CD4-positive, alpha-beta T cell treated with Interleukin-1 beta for 1 hour (primary cell): ENCODE measurements at places on chromosomes 4 and X.

DNA sequence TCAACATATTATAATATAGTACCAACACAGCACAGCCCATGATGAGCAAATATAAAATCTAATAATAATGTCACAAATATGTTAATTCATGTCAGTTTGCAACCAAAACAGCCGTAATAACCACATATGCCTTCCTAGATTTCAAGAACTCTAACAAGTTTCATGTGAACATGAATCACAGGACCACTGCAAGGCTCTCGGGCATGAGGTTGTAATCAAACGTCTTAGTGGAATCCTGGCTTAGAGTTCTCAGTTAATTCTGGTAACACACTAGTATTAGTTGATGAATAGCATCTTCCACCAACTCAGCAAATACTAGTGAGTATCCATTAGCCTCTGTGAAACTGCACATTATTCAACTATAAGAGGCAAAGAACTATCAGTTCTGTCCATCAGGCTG is 379.3 kb upstream of the TENM3 start:
- no peak for DNase-seq

- no peak for DNase-seq
Observed at GRCh38 chr4:181971411-181971810, 271.8 kb upstream of the TENM3 start.

DNA sequence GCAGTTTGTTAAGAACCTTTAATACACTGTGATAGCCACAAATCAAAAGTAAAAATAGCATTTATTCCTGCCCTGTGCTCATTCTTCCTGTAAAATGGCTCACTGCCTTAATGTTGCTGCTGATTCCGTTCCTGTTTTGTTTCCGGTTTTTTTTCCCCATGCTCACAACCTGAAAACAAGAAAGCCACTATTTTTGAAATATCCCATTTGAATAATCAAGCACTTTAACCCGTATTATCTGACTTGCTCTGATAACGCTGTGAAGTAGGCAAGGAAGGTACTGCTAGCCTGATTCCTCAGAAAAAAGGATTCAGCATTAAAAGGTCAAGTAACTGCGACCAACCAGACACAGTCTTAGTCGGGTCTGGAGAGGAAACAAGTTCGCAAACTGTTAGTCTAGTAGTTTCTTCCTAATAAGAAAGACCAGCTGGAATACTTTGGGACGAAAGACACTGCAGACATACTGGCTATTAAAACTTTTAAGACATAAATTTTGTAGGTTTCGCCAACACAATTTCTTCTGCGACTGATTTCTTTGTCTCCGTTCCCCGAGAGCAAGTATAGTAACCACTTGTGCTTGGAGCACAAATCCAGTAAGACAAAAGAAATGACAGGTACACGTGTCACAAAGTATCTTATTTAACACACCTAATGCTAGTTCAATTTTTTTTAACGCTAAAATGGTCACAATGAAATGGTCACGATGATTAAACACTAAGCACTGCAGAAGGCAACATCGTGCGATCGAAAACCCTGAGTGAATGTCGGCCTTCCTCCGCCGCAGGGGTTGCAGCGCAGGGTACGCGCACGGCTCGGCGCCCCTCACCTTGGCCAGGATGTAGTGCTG is 802 bp downstream of the COX18 start:
- peak; percentile 53 for DNase-seq

DNA sequence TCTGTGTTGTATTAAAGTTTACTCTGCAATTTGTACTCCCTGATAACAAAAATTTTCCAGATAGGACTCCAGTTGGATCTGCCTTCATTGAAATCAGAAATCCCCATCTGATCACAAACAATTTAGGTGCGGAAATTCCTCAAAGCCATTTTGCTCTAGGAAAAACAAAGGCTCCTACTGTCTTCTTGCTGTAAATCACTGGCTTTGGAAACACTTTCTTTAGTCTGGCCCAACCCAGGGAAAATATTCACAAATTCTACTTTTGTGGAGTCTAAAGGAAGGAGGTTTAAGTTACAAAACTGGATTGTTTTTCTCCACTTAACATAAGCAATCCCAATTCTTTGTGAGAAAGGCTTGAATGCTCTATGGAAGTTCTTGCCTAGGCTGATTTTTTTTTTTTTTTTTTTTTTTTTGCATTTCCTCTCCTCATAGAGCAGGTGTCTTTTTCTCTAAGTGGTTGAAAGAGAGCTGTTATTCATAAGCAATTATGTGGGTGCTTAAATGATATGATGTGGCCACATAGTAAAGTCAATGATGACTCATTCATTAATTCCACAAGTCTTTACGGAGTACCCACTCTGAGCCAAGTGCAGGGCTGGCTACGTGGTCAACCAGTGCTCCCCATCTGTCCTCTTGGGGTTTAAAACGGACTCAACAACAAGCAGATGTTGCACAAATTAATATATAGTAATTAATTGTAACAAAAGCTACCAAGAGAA is 261.4 kb downstream of the LDB2 start:
- DNase-seq, result no peak

DNA sequence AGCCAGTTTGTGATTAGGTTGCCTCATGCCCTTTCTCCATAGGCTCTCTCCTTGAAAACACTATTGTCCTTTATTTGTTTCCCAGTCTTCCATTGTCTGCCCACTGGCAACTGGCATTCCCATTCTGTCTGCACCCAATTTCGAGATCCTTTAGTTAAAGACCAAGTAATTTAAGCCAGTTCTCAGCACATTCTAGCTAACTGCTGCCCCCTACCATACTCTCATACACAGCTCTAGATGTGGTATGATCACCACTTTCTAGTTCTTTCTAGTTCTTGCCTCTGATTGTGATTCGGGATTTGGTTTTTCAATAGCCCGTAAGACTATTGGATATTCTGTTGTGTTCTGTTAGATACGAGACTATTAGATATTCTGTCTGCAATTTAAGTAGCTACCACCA is 135.8 kb upstream of the TRPC5 start:
- DNase-seq, result no peak

DNA sequence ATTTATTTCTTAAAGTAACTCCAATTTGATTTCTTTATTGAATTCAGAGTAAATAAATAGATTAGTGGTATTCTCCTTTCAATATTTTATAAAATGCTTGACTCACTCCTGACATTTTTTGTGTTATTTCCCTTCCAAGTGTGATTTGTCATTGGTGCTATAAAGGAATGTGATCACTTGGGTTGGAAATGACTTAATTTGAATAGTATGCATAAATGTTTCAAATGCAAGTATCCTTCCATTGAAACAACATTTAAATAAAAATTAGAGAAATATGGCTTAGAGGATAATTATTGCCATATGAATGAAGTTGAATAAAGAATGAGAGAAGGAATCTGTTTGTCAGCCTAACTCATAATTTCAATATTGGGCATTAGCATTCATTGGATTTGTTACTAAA is 182.7 kb downstream of the PABPC4L start:
- no peak for DNase-seq

GRCh38 chr4:48748949-48749596 is 31.0 kb downstream of the FRYL start:
- no peak for DNase-seq

DNA sequence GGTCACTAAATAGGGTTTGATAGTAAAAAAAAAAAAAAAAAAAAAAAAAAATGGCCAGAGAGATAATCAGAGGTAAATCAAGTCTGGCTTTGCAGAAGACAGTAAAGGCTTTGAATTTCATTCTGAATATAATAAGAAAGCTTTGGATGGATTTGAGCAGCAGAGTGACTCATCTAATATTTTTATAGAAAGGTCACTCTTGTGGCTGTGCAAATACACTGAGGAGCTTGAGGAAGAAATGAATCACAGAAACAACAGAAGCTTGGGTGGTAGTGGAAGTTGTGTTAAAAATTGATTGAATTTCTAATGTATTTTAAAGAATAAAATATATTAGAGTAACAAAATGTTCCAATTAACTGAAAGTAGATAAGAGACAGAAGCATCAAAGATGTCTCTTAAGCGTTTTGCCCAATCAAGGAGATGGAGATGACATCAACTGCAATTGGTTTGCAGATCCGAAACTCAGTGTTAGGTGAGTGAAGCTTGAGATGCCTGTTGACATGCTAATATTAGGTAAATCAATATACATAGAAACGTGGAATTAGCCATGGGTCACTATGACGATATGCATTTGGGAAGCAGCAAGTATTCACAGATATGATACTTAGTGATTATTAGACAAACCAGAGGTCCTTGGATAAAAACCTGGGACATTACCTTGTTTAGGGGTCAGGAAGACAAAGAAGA is 280.5 kb downstream of the GPM6A start:
- no peak for DNase-seq

- no peak for DNase-seq
Observed at GRCh38 chrX:115650449-115650848, 89.5 kb downstream of the PLS3 start.

GRCh38 chrX:122787231-122787630 is 396.8 kb upstream of the GRIA3 start:
- no peak for DNase-seq

- no peak for DNase-seq
Observed at GRCh38 chrX:139759637-139760036, 51.7 kb upstream of the MCF2 start.

DNA sequence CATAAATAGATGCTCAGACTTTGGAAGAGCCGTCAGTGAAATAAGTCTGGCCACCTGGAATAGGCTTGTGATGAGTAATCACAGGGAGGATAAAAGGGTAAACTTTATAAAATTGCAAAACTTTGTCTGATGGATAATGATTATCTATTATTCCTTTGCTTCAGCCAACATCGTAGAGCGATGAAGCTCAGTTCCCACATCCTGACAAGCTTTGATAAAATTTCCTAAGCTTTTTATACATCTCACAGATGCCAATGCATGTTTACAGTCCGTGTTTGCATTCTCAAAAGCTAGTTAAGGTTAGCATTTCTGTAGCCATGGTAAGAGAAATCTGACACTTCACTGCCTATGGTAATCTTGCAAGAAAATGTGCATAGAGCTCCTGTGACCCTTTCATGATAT is 15.4 kb upstream of the UGDH start:
- DNase-seq, result no peak

- DNase-seq, result no peak
Observed at GRCh38 chr4:155403886-155404285, 27.1 kb upstream of the MAP9 start.

GRCh38 chr4:183411291-183411861 is 33.1 kb upstream of the CDKN2AIP start:
- no peak for DNase-seq

- DNase-seq, result no peak
Observed at GRCh38 chr4:77021614-77022089, 54.1 kb downstream of the CCNI start.

GRCh38 chr4:185311113-185311888 is 84.4 kb downstream of the LRP2BP start:
- no peak for DNase-seq

- DNase-seq, result no peak
Observed at GRCh38 chrX:100649550-100650356, 5.8 kb downstream of the SRPX2 start.

DNA sequence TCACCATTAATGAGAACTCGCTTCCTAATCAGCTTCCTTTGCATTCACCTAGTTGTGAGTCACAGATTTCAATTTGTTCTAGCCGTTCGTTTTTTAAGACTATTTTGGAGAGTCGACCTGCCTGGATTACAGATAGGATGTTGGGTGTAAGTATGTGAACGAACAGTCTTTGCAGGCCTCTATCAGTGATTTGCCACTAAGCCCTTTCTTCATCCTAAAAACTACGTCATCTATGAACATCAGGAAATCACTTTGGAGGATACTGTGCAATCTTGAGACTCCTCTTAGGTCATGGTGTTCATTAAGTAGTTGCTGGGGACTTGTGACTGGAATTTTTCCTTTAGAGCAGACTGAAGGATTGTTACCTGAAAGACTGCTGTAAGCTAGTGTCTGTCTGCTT is 1.1 kb downstream of the POLA1 start:
- DNase-seq, result no peak

DNA sequence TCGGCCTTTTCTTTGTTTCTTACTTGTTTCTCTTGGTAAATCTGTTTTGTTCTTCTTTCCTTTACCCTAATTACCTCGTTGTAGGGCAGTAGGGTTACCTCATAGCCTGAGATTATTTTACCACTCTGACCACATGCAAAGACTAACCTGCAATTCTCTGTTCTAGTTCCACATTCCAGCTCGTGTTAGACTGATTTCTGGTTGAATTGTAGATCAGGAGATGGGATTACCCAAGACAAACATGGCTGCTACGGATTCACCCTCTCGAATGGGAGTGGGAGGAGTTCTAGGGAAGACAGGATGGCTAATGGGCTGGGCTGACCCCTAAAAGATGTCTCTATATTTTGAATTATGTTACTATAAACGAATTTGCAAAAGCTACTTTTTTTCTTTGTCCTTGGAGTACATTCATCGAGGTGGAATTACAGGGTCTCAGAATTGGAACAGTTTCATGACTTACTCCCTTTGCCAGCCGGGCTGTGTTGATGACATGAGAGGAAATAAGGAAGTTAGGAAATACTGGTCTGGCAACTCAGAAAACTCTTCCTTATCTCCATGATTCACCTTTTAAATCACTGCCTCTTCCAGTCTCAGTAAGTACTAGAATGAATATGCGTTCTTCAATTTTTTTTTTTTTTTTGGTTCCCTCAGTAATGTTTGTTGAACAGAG is 36.7 kb upstream of the FBXW7 start:
- DNase-seq, result no peak

GRCh38 chrX:10350981-10351380 is 194.2 kb downstream of the CLCN4 start:
- no peak for DNase-seq

DNA sequence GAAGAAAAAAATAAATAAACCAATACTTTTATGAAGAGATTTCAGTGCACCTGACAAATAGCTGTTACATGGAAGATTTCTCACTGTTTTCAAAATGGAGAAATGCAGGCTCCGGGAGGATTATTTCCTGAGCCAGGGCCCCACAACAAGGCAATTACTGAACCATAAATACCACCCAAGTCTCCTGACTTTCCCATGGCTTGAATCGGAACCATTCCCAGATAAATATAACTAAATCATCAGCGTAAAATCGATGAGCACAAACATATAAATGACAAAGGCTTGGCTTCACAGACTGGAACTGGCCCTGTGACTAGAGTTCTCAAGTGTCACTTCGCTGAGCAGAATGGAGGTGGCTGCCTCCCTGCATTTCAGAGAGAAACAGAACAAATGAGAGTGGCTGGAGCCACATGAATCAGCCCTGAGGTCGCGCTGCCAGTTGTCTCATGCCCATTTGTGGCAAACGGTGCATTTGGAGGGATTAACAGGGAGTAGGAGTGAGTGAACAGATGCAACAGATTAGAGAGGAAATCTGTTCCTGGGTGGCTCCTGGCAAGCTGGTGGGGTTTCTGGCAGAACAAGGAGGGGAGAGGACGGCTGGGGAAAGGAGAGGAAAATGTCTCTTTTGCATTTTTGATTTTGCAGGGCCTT is 57.3 kb upstream of the STIM2 start:
- no peak for DNase-seq

GRCh38 chr4:47862297-47862696 is 24.4 kb upstream of the CORIN start:
- DNase-seq, result no peak

- no peak for DNase-seq
Observed at GRCh38 chr4:182560358-182560757, 317.2 kb downstream of the TENM3 start.

GRCh38 chrX:25207803-25208475 is 192.2 kb upstream of the ARX start:
- DNase-seq, result no peak
